ENCODE measurements at places on chromosomes 6 and 20.

DNA sequence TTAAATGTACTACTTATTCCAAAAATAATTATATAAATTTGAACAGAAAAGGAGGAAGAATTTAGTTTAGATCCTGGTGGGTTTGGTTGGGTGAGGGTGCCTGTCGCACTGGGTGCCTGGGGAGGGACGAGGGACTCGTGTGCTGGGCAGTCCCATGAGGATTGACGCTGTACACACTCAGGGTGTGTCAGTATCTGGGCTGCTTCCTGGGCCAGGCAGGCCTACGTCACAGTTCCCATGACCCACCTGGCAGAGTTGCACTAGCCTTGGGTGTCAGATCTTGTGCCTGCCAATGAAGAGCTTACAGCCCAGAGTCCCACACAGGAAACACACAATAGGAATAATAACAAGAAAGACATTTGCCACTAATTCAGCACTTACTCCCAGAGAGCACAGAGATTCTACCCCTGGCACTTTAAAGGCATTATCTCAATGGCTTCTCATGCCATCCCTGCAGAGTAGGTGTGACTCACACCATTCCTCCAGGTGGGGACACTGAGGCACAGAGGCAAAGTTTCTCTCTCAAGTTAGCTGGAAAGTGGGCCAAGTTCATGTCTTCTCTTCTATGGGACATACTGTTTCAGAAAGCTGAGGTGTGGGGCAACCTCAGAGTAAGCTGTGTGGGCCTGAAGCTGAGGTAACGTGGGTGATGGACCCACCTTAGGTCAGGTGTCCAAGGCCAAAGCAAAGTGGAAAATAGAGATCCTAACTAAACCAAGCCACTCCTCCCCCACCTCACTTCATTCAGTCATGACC, 1.3 kb upstream of the SDCBP2 start:
- peak; percentile 30 for DNase-seq

DNA sequence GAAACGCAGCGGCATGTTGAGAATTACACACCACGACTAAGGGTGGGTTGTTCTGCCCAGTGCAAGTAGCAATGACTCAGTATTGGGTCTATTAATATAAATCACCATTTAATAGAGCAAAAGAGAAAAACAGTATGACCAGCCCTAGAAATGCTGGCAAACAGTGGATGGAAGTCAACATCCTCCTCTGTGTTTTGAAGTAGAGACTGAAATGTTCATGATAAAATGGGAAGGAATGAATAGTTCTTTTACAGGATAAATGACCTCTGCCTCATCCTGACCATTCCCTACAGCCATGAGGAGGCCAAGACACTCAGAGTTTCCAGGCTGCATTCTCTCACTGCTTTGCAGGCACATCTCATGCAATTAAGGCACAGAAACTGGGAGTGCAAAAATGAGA, 111.8 kb downstream of the PSMB1 start:
- no peak for DNase-seq

DNA sequence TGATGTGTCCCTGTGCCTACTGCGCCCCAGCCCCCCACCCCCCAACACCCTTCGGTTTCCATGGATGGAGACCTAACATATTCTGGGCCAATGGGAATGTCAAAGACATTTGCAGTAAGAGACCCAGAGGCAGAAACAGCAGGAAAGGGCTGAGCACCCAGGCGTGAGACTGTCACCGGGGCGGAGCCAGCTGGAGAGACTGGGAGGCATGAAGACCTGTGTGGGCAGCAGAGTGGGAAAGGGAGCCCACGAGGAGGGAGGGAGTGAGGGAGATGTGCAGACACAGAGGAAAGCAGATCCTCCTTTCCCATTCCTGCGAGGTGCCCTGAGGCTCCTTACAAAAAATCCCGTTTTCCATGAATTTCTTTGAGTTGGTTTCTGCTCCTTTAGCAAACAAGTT, 150.2 kb downstream of the FOXC1 start:
- DNase-seq = no peak

GRCh38 chr20:11176431-11176830, 502.6 kb upstream of the JAG1 start:
- no peak for DNase-seq

GRCh38 chr6:167210375-167211294, 52.9 kb upstream of the GPR31 start:
- DNase-seq = no peak

DNA sequence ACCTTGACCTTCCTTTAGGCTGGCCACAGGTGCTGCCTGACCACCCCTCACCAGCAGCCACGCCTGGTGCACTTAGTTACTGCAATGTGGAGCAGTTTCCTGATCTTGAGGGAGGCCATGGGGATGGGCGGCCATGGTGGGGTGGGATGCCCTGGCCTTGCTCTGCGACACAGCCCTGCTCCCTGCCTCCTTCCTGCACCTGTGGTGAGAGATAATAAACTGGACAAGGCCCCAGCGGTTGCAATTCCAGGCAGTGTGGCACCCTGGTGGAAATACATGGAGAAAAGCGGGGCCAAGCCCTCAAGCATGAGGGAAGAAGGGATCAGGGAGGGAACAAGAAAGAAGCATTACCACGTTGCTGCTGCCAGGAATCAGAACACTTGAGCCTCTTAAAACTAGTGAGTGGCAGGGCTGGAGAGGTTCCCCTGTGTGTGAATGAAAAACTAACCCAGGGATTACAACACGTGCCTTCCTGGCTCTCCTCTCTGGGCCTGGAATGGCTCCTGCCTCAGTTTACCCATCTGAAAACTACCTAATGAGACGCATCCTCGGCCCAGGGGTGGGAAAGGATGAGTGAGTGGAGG, 213.2 kb downstream of the LY86 start:
- DNase-seq = no peak

- no peak for DNase-seq
These were observed 609 bp downstream of the L3MBTL1 start for GRCh38 chr20:43508106-43508505.

DNA sequence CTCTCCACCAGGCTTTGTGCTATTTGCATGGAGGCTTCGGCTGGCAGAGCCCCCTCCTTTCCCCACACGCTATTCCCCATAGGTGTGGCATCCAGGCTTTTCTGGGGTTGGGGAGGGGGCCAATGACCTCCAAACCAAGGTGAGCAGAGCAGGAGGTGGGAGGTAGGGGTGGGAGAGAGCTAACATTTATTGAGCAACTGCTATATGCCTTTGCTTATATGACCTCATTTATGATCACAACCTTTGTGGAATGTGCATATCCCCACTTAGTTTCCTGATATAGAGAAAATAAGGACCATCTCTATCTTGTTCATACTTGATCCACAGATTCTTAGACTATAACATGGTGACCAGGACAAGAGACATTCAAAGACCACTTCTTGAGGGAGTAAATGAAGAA, 17.8 kb upstream of the SLC22A7 start:
- DNase-seq = no peak

GRCh38 chr6:53939830-53940229, 145.0 kb downstream of the LRRC1 start:
- DNase-seq = no peak

GRCh38 chr20:60631585-60632287, 620.3 kb upstream of the CDH4 start:
- DNase-seq = no peak

DNA sequence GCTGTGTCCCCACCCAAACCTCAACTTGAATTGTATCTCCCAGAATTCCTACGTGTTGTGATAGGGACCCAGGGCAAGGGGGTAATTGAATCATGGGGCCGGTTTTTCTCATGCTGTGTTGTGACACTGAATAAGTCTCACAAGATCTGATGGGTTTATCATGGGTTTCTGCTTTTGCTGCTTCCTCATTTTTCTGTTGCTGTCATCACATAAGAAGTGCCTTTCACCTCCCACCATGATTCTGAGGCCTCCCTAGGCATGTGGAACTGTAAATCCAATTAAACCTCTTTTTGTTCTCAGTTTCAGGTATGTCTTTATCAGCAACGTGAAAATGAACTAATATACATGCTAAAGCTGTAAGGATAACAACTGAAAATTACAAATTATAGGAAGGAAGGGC, 88.3 kb downstream of the CDYL start:
- DNase-seq = no peak

- DNase-seq = no peak
These were observed 27.9 kb downstream of the CENPW start for GRCh38 chr6:126367849-126368248.

GRCh38 chr6:126182650-126183311, 157.1 kb upstream of the CENPW start:
- DNase-seq = no peak

DNA sequence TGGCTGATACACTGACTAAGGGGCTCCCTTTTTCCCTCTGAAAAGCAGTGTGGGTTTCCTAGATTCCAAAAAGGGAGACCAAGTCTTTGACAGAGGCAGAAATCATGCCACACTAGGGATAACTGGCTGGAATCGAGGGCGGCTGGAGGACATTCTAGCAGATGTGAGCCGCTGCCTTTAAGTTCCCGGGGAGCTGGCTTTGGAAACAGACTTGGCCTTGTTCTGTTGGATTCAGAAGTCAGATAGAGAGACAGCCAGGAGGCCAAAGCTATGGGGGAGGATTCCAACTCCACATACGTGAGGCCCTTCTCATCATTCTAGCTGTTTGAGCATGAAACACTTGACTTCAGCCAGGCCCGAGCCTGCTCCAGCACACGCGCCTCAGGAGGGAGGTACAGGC, 109.9 kb upstream of the FOXC1 start:
- no peak for DNase-seq
